ENCODE measurements at places on chromosomes 1 and 21. TPM values are rescaled to one million over a fixed set of nuclear protein-coding genes. Genes with fewer than 3 reads are reported as not detected.

DNA sequence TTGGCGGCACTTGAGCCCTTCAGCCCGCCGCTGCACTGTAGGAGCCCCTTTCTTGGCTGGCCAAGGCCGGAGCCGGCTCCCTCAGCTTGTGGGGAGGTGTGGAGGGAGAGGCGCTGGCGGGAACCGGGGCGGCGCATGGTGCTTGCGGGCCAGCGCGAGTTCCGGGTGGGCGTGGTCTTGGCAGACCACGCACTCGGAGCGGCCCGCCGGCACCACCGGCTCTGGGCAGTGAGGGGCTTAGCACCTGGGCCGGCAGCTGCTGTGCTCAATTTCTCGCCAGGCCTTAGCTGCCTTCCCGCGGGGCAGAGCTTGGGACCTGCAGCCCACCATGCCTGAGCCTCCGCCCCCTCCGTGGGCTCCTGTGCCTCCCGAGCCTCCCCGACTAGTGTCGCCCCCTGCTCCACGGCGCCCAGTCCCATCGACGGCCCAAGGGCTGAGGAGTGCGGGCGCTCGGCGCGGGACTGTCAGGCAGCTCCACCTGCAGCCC, 673.7 kb upstream of the BRINP3 start:
- no peak for DNase-seq

Gene TENT5C
- total RNA-seq = 7.9 TPM

Gene NOTCH2
- total RNA-seq = 26.0 TPM

- DNase-seq = no peak
Measured at GRCh38 chr1:156336242-156336641, 1.9 kb downstream of the CCT3 start.

DNA sequence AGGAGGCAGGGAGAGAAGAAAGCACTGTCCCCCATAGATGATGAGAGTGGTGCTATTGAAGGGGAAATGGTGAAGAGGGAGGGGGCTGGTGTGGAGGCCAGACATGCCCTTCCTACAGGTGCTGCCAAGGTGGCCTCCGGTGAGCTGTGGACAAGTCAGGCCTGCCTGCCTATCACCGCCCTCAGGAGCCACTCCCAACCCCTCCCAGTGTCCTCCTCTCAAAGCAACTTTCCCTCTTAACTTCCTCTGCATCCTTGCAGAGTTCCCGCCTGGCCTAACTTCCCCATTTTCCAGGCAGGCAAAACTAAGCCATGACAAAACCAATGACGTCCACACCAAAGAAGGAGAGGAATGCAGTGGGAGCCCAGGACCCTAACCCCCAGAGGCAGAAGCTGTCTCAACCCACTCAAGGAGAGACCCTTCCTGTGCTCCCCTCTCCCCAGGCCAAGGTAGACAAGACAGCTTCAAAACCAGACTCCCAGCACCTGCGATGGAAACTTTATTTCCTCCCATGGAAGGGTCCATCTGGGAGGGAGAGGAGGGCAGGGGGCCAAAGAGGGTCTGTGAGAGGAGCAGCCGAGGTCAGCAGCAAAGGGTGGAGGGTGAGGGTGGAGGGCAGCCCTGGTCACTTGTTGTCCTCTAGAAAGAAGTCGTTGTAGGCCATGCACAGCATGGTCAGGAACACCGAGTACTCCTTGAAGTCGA, 1.0 kb upstream of the S100A6 start:
- no peak for DNase-seq

- no peak for DNase-seq
Measured at GRCh38 chr21:45894906-45895777, 86.4 kb upstream of the COL6A1 start.

GRCh38 chr1:48039088-48040054, 42.2 kb upstream of the TRABD2B start:
- DNase-seq = peak; percentile 39

DNA sequence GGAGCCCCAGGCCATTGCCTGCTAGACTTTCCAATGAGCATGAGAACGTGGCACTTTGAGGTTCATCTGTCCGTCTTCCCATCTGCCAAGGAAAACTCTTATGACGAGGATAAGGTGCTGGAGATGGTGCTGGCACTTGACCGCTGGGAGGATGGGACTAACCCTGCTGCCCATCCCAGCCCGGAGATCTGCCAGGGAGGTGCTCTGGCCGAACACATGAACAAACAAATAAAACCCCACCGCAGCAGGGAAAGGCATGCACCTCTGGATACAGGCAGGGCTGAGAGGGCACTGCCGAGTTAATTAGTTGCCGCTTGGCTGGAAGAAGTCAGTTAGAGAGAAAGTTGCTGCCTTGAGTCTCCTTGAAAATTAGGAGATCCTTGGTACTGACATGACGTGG, 308.4 kb downstream of the AJAP1 start:
- DNase-seq = no peak

GRCh38 chr1:11204396-11205190, 15.4 kb downstream of the ANGPTL7 start:
- DNase-seq = no peak

DNA sequence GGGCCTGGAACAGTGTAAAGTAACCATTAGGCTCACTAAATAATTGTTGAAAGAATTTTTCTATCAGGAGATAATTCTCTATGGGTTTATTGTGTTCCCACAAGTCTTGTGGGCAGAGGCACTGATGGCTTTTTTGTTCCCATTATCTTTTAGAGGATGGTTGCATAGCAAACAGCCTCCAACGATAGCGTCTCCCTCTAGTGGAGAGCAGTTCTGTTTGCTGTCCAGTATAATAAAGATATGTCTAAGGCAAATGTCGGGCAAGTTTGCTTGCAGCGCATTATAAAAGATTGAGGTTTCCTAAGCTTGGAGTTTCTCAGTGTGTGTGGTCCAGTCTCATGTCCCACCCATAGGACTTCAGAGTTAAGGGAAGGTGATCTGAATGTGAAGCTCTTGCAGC, 1.3 kb upstream of the SLC6A17 start:
- no peak for DNase-seq

Gene ADORA1
- 9.5 TPM for total RNA-seq

Gene GPR153
- 2.7 TPM for total RNA-seq

Gene TTC39A
- total RNA-seq = 28.8 TPM

GRCh38 chr1:112998592-112999235, 42.7 kb upstream of the SLC16A1 start:
- DNase-seq = peak; percentile 49

Gene SLAMF9
- total RNA-seq = 0.88 TPM

DNA sequence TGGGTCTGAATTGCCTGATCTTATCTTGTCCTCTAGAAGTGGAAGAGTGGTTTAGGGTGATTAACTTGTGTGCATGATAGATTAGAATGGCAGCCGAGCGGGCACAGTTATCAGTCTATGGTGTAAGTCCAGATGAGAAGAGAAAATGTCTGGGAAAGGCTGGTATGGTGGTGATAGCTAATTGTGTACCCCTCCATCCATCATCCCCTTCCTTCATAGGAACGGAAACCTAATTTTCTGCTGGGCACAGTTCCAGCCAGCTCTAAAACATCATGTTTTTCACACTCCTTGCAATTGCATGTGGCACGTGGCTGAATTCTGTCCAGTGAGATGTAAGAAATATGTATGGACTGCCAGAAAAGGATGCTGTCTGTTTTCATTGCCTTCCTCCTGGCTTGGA, 40.9 kb upstream of the ZP4 start:
- DNase-seq = no peak

- peak; percentile 5 for DNase-seq
Measured at GRCh38 chr1:228342627-228343190, 63.9 kb downstream of the TRIM11 start.

Gene THRAP3
- 103 TPM for total RNA-seq

GRCh38 chr1:151847867-151848596, 5.5 kb downstream of the THEM5 start:
- DNase-seq = no peak

DNA sequence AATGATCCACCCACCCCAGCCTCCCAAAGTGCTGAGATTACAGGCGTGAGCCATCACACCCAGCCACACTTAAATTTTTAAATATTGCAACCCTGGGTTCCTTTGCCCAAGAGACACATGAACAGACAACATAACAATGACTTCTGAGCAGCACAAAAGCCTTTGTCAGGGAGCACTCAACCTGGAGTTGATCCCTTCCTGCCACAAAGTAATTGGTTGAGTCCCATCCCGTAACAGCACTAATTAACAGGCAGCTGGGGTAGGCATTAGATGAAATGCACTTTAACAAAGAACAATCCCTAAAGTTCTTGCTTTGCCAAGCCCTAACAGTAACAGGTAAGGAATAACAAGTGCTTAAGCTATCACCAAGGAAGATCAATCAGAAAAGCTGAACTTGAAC, 5.9 kb upstream of the BCAR3 start:
- no peak for DNase-seq

Gene C1orf141
- not detected for total RNA-seq

DNA sequence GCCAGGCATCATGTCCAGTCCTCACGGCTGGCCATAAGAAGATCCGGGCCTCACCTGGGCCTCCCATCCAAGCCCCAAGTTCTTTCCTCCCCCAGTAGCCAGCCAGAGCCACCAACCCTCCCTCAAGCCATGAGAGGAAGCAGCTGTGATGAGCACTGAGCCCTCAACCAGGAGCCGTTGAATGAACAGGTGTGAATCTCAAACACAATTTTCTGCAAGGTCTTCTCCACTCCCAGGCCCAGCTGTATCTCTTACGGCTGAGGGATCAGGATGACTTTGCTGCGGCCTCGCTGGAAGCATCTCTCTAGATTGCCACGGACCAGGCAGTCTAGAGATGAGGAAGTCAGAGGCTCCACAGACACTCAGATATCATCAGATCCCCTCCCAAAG, 9.8 kb upstream of the CLDN14 start:
- DNase-seq = no peak

Gene LCE3E
- total RNA-seq = not detected

Gene TNFRSF18
- not detected for total RNA-seq
